ENCODE measurements at places on chromosomes 6 and 20.

- no peak for DNase-seq
Observed at GRCh38 chr20:17823409-17824144, 123.8 kb downstream of the BANF2 start.

DNA sequence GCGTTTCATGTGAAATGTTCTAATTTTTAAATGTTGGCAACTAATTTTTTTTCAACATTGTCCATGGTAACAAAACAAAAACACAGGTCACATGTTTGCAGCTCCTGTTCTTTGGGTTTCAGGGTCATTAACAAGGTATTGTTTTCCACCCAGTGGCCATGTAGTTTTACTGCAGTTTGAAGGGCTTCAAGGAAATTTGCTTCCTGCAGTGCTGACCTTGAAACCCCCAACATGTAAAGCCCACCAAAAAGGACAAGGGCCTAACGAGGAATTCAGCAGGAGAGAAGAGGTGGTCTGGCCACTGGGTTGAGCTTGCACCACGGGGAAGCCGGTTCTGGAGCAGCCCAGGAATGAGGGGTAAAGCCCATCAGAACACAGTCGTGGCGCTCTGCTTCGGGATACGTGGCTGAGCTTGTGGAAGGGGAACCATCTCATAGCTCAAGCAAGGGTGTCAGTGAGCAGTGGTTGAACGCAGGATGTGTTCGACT is 13.9 kb upstream of the KLHL31 start:
- no peak for DNase-seq

- DNase-seq: peak; percentile 28
Observed at GRCh38 chr6:43926634-43927531, 156.9 kb downstream of the VEGFA start.

DNA sequence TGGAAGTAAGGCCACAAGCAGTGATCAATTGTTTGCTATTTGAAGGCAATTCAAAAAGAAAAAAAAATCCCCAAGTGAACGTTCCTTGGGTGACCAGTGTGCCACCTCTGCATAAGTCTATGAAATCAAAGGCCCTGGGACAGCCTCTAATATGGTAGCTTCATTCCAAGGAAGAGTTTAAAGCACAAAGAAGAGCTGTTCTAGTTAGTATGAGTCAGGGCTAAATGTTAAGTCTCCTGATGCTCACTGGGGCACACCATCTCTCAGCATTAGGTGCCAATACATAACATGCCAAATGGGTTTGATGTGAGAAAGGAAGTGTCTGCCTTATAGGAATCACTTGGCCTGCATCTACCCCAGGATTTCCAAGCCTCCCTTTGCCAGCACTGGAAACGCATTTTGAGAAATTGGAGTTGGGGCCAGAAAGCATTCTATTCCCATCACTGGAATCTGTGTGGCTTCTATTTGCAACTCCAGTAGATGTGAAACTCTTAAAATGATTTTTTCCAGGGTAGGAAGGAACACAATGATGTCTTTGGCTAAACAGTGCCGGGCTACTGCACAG is 13.0 kb downstream of the UNC5CL start:
- DNase-seq: no peak

GRCh38 chr20:15756002-15756753 is 817.1 kb downstream of the KIF16B start:
- no peak for DNase-seq

DNA sequence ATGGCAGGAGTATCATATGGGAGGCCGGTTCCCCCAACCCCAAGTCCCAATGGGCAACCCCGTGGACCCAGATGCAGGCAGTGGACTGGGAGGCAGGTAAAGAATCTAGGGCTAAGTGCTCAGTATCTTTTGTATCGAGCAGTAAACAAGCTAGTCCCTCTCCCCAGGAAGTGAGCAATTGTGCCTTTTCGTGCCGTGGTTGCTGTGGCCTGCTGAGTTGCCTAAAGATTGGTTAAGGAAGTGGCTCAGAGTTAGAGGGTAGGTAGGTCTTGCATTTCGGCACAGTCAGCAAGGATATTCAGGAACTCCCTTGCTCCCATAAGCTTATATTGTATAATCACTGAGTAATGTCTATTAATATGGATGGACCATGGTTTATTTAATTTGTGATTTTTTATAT is 1.3 kb upstream of the DNAH8 start:
- peak; percentile 64 for DNase-seq

GRCh38 chr6:137737836-137738596 is 129.0 kb upstream of the TNFAIP3 start:
- no peak for DNase-seq

DNA sequence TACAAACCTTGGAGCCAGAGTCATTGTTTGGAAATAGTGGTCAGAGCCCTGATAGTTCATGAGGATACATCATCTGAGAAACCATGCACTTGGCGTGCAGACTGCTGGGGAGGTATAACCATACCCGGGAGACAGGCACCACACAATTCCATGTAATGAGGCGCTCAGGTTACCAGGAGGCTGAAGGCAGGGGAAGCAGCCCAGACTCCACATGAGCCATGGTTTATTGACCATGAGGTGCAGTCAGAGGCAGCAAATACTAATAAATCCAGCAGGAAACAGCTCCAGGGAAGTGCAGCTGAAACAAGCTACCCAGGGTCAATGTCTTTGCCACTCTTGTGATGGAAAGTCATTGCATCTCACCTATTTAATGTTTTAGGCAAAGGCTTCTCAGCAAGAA is 156.0 kb downstream of the TBC1D7 start:
- DNase-seq: no peak

- no peak for DNase-seq
Observed at GRCh38 chr6:19834858-19835257, 2.3 kb upstream of the ID4 start.

DNA sequence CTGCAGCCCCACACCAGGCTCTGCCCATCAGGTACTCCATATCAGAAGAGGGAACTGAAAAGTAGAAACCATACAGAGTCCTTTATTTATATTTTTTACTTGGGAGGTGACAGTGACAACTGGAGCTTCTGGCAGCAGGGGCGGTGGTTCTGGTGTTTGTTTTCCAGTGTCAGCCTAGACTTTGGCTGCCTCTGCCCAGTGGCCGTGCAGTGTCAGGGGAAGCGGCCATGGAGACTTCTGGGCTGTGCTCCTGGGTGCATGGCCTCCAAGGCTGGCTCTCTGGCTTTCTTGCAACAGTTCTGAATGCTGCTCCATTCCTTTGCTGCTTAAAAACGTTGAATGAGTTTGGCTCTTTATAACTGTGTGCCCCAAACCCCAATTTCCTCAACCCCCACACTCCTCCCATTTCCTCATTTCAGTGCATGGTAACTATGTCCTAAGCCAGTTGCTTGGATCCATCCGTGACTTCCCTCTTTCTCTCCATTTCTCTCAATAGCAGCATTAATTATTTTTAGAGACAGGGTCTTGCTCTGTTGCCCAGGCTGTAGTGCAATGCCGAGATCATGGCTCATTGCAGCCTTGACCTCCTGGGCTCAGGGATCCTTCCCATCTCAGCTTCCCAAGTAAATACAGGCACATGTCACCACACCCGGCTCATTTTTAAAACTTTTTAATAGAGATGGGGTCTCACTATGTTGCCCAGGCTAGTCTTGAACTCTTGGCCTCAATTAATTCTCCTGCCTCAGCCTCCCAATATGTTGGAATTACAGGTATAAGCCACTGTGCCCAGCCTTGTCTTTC is 141.1 kb upstream of the SGK1 start:
- DNase-seq: no peak

DNA sequence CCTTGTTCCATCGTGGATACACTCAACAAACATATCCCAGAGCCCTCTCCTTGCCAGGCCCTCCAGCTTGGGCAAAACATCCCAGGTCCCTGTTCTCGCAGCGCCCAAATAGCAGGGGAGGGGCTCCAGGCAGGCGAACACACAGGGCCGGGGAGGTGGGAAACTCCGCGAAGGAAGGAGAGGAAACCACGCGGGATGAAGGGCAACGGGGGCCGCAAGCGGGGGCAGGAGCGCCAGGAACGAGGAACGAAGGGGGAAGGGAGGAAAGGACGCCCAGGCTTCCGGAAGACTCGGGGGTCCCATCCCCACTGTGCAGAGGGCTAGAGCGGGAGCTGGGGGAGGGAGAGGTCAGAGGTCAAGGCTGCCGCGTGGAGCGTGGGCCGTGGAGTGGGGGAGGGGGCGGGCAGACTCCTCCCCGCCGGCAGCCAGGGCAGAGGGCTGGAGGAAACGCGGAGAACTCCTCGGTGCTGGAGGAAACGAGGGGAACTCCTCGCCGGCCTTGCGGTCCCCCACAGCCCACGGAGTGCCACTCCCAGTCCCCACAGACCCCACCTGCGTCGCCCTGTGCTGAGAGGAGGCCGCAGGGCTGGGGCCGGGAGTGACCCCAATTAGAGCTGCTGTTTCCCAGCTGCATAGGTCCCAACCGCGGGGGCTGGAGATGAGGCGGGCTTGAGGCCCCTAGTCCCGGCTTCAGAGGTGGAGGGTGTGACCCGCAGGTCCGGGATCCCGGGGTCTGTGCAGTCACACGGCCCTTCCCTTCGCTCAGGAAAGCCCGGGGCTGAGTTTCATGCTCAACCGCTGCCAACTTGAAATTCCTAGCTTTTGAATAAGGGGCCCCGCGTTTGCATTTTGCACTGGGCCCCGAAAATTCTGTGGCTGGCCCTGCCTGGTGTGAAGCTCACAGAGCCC is 1.2 kb upstream of the RBM38 start:
- DNase-seq: peak; percentile 78

DNA sequence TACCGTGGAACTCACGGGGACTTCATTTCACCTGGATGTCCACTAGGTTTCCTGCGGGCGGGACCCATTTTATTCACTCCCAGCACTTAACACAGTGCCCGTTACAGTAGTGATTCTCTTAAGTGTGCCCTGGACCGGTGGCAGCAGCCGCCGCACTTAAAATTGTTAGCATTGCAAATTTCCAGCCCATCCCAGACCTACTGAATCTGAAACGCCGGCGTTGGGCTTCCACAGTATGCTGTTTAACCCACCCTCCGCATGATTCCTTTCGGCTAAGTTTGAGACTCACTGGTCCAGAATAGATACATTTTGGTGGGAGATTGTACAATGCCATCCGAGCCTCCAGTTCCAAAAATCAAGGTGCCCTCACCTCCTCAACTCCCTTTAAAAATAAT is 967 bp downstream of the SMPDL3A start:
- DNase-seq: no peak

- DNase-seq: no peak
Observed at GRCh38 chr6:3211681-3212080, 15.8 kb downstream of the TUBB2B start.

DNA sequence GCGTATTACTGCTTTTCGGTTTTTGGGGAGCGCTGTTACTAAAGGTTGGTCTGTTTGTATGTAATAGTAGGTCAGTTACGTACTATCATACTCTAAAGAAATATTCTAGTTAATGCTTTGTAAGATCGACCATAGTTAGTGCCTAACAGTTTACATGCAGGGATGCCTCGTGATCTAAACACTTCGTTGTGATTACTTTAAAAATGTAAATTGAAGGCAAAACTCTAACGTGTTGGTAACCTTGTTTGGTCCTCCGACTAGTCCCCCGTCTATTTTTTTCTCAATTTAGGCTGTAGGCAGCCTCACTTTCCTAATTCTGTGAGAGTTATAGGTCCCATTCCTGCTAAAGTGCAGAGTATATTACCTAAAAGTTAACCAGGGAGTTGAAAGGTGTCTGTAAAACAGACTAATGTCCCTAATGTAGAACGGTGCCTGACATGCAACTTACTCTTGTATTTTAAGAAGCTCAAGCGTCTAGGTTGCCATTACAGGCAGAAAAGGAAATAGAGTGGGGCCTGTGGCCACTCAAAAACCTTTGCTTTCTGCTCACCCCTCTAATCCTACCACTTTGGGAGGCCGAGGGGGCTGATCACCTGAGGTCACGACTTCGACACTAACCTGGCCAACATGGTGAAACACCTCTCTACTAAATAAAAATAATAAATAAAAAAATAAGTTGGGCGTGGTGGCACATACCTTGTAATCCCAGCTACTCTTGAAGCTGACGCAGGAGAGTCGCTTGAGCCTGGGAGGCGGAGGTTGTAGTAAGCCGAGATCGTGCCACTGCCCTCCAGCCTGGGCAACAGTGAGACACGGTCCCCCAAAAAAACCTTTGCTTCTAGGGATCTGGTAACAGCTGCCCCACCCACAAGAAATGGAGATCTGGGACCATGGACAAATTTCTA is 37.8 kb downstream of the HFE start:
- DNase-seq: no peak

GRCh38 chr6:2899596-2899995 is 3.5 kb downstream of the SERPINB9 start:
- no peak for DNase-seq

GRCh38 chr20:44650771-44651433 is 597 bp downstream of the ADA start:
- peak; percentile 43 for DNase-seq

DNA sequence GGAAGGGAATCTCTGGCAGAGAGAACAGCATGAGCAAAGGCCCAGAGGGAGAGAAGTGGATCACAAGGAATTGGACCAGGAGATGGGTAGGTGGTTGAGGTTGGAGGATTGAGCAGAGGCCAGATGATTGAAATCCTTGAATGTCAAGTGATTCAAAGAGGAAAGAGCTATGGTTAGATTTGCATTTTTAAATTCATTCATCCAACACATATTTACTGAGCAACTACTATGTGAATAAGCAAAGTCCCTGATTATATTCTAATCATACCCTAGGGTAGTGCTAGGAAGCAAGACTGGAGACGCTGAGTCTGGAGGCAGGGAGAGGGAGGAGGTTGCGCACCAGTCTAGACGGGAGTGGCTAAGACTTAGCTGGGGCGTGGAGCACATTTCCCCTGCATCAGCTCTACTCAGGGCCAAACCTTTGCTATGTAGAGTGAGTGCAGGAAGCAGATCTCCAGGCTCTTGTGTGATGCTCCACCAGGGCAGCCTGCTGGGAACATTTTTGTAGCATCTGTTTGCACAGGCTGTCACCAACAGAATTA is 40.2 kb downstream of the EYA2 start:
- no peak for DNase-seq

- DNase-seq: peak; percentile 74
Observed at GRCh38 chr6:43773050-43773979, 3.3 kb downstream of the VEGFA start.

DNA sequence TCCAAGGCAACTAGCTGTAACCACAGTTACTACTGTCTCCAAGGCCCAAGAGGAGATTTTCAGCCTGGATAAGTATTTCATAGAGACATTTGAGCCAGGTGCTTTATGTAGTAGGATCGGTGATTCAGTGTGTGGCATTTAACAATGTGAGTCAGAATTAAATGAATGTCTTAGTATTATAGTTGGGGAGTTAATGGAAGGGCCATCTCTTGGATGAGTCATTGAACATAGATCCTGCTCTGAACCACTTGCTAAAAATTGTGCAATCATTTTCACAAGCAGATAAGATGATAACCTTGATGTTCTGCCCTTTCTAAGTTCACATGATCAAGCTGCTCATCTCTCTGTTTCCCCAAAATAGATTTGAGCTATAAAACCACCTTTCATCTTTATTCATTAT is 668.9 kb upstream of the CITED2 start:
- DNase-seq: no peak

GRCh38 chr6:55040102-55040848 is 134.0 kb upstream of the HCRTR2 start:
- no peak for DNase-seq
